T-helper 17 cell (primary cell): ENCODE measurements at places on chromosomes 2 and 18. TPM values are rescaled to one million over a fixed set of nuclear protein-coding genes. Genes with fewer than 3 reads are reported as not detected.

Gene UGT1A9
- total RNA-seq, result not detected

Gene UPP2
- total RNA-seq, result not detected

Gene DSC2
- not detected for total RNA-seq

Gene TXNDC9
- 9.0 TPM for total RNA-seq

Gene FIGN
- not detected for total RNA-seq

Gene POTEI
- not detected for total RNA-seq

Gene AOX1
- not detected for total RNA-seq

Gene PLEKHB2
- total RNA-seq, result 72.6 TPM

DNA sequence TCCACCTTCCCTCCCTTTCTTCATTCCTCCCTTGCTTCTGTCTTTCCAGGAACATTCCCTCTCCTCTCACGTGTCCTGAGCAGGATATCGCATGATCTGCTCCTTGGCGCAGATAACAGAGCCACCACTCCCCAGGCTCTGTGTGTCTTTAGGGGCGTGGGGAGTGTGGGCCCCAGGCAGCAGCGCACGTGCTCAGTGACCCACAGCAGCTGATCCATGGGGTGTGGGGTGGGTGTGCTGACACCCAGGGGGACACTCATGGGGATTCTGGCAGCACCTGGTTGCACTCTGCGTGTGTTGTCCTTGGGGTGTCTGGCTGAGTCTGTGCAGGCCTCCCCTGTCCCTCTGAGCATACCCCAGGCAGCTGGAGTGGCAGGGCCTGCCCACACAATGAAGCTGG, 9.9 kb upstream of the FOSL2 start:
- DNase-seq, result no peak

GRCh38 chr2:63053081-63053888, 2.7 kb downstream of the OTX1 start:
- no peak for DNase-seq

DNA sequence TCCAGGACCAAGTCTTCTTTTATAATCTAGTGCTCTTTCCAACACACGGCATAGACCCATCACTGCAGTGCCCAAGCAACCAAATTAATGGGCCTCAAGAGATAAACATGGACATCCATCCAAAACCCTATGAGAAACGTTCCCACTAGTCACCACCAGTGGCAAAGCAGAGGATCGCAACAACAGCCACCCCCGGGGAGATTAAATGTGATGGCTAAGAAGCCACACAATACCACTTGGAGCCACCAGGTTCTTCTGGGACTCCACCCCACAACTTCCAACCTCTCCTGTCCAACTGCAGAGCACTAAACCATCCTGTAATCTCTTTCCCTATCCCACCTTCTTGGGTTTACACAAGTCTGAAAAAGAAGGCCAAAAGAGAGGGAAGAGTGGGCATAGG, 123.8 kb downstream of the BCL11A start:
- DNase-seq, result no peak

DNA sequence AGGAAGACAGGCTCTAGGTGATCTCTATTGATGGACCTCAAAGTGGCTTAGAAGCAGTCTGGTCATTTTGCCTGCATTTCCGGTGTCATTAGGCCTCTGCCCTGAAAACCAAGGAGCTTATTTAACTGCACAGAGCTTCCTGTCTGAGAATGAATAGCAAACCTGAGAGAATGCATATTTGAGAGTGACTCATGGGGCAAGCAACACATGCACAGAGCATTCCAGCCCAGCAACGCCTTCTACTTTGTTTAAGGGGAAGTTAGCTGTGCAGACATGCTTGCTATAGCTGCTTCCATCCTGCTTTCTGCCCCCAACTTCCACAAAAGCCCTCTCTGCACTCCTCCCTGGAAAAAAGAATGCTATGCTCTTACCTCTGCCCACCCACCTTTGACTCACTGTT, 232.8 kb downstream of the GRB14 start:
- DNase-seq, result no peak

DNA sequence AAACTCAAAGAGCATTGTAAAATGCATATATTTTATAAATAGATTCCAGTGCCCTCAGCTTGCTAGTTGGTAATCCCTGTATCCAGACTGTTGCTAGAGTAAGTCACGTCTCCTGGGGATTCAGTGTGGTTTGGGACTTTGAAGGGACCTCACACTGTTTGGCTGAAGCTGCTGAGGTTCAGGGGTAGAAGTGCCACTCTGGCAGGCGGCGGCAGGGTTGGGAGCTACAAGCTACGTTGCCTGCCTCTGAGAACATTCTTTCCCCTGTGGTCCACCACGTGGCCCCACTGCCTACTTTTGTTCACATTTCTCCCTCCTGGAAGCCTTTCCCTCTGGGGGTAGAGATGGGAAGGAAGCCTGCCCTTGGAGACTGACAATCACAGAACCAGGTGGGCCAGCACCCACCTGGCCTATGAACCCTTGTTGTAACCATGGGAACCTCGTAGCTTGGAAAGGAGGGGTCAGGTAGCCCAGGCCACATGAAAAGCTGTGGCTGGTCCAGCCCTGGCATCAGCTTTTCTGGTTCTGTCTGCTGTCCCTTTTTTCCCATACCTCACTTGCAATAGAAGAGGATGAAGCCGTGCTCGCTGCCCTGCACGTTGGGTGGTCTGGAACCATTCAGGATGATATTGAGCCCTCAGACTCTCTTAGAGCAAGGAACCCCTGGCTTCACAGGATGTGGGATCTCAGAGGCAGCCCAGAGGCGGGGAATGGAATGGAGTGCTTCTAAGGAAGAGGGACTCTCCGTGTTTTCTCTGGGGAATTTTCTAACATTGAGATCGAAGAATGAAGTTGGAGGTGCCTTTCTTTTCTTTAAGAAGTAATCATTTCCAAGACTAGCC, 2.9 kb downstream of the RNF144A start:
- DNase-seq, result no peak

- no peak for DNase-seq
Observed at GRCh38 chr2:69948963-69949645, 12.3 kb downstream of the ASPRV1 start.

- DNase-seq, result no peak
Observed at GRCh38 chr2:10022966-10023662, 20.2 kb upstream of the KLF11 start.

DNA sequence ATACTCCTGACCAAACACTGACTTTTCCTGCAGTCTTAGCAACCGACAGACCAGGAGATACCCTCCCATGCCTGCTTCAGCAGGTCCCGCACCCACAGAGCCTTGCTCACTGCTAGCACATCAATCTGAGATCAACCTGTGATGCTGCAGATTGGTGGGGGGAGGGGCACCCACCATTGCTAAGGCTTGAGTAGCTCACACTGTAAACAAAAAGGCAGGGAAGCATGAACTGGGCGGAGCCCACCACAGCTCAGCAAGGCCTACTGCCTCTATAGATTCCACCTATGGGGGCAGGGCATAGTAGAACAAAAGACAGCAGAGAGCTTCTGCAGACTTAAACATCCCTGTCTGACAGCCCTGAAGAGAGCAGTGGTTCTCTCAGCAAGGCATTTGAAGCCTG, 109.7 kb downstream of the SP100 start:
- no peak for DNase-seq

DNA sequence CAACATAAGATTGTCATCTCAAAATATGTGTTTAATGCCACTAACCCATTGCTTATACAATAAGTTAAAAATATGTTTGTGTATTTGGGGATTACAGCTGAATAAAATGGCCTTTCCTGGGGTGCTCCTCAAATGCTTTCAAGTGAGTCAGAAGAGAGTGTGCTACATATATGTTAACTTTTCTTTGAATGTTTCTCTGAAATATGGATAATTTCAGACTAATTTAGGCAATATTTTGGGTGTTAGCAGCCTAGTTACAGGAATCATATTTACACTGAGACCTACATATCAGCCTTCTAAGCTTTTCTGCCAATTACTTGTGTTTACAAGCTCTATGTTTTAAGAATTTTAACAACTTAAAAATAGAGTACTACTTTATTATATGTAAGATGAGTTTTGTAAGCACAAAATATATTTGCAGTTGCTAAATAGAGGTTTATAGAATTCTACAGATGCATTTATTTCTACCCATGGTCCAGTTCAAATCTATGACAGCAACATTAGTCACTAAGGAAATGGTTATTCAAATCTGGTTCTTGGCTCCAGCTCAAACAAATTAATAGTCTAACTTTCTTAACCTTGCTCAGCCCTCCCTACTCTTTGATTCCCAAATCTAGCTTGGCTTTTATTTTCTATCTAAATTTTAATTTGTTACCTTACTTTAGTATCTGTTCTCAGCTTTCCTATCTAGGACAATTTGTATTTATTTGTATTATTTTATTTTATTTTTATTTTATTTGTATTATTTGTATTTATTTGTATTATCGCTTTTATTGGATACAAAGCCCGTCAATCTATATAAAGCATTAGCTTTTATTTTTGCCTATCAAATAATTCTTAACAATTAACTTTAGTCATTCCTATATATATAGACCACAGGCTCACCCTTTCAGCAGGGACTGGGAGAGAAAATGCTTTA, 48.9 kb downstream of the FSIP2 start:
- DNase-seq, result no peak

- DNase-seq, result no peak
Observed at GRCh38 chr2:237733677-237734300, 64.8 kb upstream of the RBM44 start.

DNA sequence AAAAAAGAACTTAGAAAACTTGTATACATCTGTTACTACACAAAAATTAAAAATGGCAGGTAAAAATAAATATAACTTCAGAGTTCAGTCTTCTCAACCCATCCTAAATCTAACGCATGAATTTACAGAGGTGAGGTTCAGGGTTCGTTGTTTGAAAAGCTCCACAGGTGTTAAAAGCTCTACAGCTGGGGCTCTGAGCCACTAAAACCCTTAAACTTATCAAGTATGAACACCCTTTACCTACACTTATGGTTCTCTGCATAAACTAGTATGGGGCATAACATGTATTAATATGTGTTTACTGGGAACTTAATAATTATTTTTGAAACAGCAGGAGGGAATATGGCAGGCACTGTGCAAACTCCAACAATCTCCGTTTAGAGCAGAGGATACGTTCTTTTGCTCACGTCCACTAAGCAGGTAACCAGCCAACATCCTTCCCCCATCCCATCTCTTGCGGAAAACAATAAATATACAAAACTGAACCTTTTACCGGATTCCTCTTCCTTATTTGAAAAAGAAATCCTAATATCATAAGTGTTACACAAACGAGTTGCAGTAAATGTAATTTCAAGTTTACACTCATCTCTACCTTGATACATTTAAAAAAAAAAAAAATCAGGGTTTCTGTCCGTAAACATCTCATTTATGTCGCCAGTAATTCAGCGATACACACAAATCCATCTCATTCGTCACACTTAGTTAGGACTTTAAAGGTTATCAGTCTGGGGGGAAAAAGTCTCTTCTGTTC, 1.3 kb downstream of the PIAS2 start:
- DNase-seq, result no peak

DNA sequence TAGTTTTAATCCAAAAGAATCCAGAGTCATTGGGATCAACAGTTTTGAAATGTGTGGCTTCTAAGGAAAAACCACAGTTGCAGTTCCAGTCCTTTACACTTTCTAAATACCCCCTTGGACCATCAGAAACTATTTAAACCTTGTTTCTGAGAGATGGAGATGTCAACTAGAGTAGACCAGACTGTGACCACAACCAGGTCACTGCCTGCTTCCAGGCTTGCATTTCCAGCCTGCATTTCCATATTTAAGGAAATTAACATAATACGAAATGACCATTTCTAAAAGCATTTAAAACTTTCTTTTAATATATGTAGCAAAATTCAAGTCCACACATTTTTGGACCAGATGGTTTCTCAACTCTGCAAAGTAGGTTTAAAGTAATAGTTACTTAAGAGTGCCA, 38.4 kb downstream of the ADD2 start:
- no peak for DNase-seq

GRCh38 chr2:229870903-229871656, 50.7 kb downstream of the TRIP12 start:
- DNase-seq, result no peak

DNA sequence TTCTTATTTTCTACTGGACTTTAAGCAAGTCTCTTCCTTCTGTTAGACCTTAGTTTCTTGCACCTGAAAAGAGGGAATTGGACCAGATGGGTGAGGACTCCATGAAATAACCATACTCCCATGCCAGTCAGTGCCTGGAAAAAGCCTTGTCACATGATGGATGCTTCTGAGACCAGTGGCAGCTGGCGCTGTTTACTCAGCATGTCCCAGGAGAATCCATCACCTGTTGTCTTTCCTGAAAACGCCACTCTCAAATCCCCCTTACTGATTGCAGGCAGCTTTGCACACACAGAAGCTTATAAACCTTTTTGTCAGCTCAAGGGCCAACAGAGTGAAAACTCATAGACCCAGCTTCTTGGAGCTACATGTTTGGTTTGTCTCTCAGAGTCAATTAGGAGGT, 117.6 kb downstream of the POLE4 start:
- no peak for DNase-seq

DNA sequence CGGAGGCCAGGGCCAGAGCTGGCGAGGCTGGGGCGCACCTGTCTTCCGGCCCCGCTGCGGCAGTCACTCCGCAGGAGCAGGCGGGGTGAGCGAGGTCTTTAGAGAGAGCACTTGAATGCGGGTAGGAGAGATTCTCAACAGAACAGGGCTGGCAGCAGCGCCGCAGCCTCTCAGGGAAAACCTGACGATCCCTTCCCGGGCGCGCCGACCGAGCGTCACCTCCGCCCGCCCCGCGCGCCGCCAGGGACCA, 526 bp downstream of the PRKRA start:
- DNase-seq, result peak; percentile 77

- no peak for DNase-seq
Observed at GRCh38 chr2:143607231-143608062, 478.2 kb downstream of the ARHGAP15 start.

DNA sequence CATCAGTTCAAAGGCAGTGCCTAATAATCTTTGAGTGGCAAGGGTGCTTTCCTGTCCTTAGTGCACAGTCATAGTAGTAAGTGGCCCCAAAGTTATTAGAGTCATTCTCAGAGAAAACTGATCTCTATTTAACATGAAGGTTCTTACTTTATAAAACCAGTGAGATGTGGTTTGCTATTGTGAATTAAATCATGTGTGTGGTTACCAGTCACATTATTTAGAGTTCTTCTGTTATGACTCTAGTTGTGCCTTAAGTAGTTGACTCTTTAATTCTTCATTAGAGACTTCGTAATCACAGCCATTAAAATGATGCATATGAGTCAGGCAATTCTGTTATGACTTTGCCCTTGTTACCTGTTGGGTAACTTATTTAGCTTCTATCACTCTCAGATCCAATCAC, 1392.9 kb upstream of the ACVR2A start:
- no peak for DNase-seq

GRCh38 chr2:31522786-31523185, 58.0 kb downstream of the SRD5A2 start:
- DNase-seq, result no peak

DNA sequence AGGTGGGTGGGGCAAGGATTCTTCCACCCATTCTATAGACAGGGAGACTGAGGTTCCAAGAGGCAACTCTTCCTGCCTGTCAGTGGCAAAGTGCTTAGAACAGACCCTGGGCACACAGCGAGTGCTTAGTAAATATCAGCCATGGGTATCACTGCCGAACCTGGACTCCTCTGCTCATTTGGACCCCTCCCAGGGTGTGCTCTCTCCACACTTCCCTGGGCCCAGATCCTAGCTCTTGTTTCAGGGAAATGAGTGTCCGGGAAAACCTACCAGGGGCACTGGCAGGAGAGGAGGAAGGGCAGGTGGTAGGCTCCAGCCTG, 136.3 kb downstream of the CYP26B1 start:
- no peak for DNase-seq
